Body of pancreas (tissue), 4 donors: ENCODE measurements at places on chromosomes 12 and 14. TPM values are rescaled to one million over a fixed set of nuclear protein-coding genes. Genes with fewer than 3 reads are reported as not detected.

GRCh38 chr14:42804141-42804540 is 1197.5 kb downstream of the LRFN5 start:
- DNase-seq, result no peak

GRCh38 chr12:56221232-56221756 is 428 bp downstream of the RNF41 start:
- DNase-seq, result peak; percentile 64

DNA sequence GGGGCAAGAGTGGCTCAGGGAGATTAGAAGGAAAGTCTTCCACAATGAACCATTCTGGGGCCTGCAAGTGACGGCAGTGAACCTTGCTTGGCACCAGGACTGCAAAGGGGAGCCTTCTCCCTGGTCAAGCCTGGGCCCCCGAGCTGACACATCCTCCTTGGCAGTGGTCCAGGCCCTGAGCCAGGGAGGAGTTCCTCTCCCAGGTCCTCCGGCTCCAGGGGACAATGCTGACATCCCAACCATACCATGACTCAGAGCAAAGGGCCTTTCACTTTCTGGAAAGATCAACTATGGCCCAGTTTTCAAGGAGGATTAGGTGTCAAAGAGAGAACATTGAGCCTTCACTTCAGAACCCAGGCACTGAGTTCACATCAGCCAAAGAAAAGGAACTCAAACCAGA is 756.5 kb upstream of the TBX3 start:
- no peak for DNase-seq

DNA sequence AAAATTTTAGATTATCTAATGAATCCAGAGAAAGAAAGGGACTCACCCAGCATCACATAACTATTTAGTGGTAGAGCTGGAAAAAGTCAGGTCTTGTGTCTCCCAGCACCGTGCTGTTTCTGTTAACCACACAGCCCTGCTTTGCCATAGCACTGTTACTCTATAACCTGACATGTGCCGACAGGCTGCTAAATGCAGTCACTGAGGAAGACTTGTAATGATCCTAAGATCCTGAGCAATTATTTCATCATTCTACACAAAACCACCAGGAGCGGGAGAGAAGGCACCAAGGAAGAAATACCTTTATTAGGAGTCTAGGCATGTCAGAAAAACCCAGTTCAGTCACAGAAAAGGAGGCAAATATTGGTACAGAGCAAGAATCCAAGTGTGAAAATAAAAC is 3.1 kb upstream of the NOXRED1 start:
- DNase-seq, result no peak

The SERPINA10 gene
- total RNA-seq, result 3.0 TPM

DNA sequence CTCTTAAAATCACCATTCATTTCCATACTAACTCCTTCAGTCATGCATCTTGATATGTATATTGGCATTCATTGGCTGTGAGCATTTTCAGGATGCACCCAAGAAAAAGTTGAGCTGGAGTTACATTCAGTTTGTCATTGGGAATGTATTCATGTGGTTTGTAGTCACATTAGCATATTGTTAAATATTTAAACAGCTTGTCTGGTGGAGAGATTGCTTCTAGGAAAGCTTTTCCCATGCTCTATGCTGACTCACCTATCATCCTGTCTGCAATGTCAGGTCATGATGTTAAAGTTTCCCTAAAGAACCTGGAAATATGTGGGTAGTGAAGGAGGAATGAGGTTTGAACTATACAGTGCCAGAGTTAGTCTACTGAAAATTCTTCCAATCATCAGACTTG is 583.6 kb downstream of the GALC start:
- DNase-seq, result no peak

The SLC6A12 gene
- total RNA-seq, result 0.33 TPM

The SDR9C7 gene
- not detected for total RNA-seq

The ATXN7L3B gene
- 17.4 TPM for total RNA-seq

DNA sequence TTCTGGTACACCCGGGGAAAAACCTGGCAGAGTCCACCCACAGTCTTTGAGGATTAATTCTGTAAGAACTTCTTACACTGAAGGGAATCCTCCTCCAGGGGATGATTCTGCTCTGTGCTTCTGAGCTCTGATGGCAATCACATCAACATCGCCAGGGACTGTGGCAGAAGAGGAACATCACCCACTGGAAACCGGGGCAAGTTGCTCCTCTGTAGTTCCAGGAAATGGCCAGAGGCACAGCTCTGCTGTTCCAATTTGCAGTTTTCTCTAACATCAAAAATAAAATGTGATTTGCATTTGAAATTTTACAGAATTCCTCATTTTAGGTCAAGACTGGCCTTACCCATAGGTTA is 207.6 kb downstream of the DAD1 start:
- DNase-seq, result no peak

The RFLNA gene
- not detected for total RNA-seq

- DNase-seq, result peak; percentile 63
These were observed 5.5 kb upstream of the HDAC7 start for GRCh38 chr12:47825173-47825639.

The NGB gene
- 0.33 TPM for total RNA-seq
